ENCODE measurements at places on chromosomes 6 and 20.

- no peak for DNase-seq
Measured at GRCh38 chr20:59600472-59600871, 3.9 kb upstream of the PHACTR3 start.

- DNase-seq, result peak; percentile 70
Measured at GRCh38 chr6:63573899-63574553, 1.7 kb downstream of the LOC128125822 start.

DNA sequence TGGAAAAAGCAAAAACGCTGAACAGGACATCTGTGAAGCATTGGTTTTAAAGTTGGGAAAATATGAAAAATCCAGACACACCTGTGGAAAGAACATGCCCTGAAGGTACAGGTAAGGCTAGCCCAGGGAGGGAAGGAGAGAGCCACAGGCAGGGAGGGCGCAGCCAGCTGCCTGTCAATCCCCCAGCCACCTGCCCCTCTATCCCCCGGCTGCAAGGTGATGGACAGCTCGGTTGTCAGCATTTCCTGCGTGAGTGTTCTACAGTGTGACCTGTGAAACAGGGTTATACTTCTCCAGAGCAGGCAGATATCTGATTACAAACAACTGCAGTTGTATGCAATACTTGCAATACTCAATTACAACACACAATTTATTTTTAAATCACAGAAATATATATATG is 358.1 kb downstream of the SMOC2 start:
- DNase-seq, result no peak

DNA sequence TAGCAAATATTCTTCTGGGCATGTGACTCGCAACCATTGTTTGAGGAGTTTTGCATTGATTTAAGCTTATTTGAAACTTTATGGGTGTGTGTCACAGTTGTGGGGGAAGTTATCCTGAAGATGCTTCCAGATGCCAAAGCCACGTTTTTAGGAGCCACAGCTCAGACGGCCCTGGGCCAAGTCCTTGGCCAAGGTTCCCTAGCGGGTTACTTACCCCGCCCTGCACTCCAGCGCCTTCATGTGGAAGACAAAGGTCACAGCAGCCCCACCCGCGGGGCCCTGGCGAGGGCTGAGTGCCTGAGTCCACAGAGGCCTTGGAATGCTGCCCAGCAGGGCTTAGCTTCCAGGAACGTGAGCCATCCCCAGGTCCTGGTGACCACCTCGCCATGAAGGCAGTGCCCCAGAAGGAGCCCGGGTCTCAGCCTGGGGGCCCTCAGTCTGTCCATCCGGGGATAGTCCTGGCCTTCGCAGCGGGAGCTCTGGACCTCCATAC is 308.3 kb downstream of the CDH4 start:
- DNase-seq, result no peak

- no peak for DNase-seq
Measured at GRCh38 chr20:50038574-50038991, 55.8 kb downstream of the SNAI1 start.

DNA sequence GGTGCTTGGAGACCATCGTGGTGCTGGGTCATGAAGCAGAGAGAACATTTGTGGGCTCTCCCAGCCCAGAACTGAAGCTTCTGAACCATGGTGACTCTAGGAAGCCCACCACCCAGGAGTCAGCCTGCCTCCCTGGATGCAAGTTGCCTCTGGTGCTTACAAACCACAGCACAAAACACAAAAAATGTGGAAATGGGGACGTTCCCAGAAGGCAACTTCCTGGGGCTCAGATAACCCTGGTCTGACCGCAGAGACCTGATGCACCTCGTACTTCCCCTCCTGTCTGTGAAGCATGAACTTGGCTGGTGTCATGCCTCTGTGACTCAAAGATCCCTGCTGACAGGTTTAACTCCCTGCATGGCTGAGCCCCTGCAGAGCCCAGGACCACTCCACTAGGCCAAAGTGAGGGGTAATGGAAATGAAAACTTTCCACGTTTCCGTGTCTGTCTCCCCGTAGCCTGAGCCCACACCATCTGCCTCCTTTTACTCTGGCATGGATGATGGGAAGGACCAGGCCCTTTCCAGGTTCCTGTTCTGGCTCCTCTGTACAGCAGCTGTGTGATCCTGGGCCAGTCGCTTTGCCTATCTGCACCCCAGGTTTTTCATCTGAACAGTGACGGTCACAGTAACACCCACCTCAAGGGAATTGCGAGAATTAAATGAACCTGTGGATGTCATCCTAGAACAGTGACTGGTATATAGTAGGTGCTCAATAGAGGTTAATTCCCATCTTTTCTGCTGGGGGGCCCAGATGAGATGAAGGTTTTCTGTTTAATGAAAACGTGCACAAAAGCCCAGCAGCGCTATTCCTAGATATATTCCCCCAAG is 57.7 kb downstream of the PPP1R16B start:
- peak; percentile 74 for DNase-seq

GRCh38 chr6:121912905-121913304 is 477.5 kb downstream of the GJA1 start:
- DNase-seq, result no peak

DNA sequence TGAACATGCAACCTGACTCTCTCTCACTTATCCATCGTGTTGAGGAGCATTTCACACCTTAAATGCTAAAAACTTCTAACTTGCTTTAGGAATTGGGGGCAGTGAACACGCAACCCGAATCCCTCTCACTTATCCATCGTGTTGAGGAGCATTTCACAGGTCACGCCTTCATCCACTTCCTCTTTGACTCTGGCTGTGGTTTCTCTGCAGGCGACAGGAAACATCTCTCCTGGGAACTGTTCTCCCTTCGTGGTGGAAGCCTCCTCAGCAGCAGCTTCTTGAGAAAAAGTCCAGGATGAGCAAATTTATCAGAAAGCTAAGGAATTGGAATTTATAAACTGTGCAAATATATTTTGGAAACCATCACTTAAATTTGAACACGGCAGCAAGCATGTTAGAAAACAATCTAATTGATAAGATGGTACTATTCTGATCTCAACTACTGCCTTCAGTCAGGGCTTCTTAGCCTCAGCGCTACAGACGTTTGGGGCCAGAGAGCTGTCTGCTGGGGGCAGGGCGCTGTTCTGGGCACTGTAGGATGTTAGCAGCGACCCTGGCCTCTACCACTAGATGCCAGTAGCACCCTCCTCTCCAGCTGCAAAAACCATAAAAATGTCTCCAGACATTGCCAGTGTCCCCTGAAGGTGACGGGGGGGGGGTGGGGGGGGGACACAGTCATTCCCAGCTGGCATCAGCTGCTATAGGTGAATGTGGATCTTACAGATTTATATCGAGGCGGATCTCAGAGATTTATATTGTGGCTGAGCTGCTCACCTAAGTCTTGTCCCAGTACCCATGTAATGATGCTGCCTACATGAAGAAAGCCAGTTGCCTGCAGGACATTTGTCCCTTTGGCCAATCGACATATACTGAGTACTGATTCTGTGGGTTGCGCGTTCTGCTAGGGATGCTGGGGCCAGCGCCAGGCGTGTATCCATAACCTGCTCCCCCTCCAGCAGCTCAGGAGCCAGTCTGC is 26.2 kb downstream of the CTCFL start:
- peak; percentile 45 for DNase-seq
